Activated T-helper 2 cell treated with anti-CD3 and anti-CD28 coated beads, Interferon-gamma antibody, Interleukin-2, Interleukin-4, amounts not matched to agents 10 μg/mL and 5 μg/mL and 100 μg/mL, durations not matched to agents 14 hours and 24 hours and 36 hours (primary cell): ENCODE measurements at places on chromosomes 16 and 17. TPM values are rescaled to one million over a fixed set of nuclear protein-coding genes. Genes with fewer than 3 reads are reported as not detected.

Gene HES7
- 2.4 and 3.1 TPM in 2 replicates for total RNA-seq

Gene PTX4
- total RNA-seq = not detected in 2 replicates

Gene KRT13
- not detected in 2 replicates for total RNA-seq

Gene CRYBA1
- total RNA-seq = not detected in 2 replicates

Gene TBC1D3E
- not detected in 2 replicates for total RNA-seq

Gene ZNF750
- not detected in 2 replicates for total RNA-seq

Gene KRTAP1-5
- not detected in 2 replicates for total RNA-seq

Gene CACNG3
- not detected in 2 replicates for total RNA-seq

Gene KCNH4
- 0.44 and 0.64 TPM in 2 replicates for total RNA-seq

Gene SRCIN1
- 0.14 and 0.16 TPM in 2 replicates for total RNA-seq

Gene PRR35
- total RNA-seq = not detected in 2 replicates

Gene TBX6
- total RNA-seq = 2.7 and 2.9 TPM in 2 replicates

Gene PLCD3
- 4.0 and 4.4 TPM in 2 replicates for total RNA-seq

- no peaks in the 10 kb centered on the region for H3K27me3 ChIP-seq
- DNase-seq = no peak
- H3K27ac ChIP-seq = no peak overlapping the region
- H3K4me3 ChIP-seq = no peak overlapping the region
- H3K4me1 ChIP-seq = no peaks in the 10 kb centered on the region
- H3K36me3 ChIP-seq = no peaks in the 10 kb centered on the region
These were observed 56.9 kb upstream of the SOX9 start for GRCh38 chr17:72063756-72064450.

DNA sequence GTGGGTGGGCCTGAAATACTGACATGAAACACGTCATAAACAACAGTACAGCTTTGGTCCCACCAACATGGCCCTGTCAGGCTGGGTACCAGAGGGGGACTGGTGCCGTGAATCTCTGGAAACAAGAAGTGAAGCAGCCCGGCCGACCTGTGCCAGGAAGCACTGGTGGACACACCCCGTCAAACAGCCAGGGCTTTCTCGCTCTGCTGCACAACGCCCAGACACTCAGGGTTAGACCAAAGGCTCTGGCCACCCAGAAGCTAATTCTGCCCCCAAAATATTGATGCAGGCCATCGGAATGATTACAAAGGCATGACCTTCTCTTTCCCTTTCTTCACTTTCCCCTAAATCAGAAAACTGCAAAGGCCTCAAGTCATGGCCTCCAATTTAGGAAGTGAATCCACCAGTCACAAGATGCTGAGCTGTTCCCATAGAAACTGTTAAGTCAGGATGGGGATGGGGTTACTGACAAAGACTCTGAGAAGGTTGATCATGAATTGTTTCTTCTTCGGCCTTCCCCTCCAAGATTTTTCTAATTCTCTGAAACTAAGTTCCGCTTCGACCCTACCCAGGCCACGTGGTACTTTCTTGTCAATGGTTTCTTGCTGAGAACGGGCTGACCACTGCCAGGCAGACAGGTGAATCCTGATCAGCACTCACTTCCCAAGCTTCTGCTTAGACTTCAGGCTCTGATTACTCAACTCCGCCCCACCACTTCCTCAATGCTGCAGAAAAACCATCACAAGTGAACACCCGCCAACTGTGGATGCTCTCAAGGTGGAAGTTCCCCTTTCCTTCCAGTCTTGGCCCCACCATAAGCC lies 6.7 kb downstream of the PITPNA start:
- peaks cover 25% of the 10 kb centered on the region for H3K36me3 ChIP-seq
- no peak overlapping the region for H3K4me3 ChIP-seq
- no peak overlapping the region for H3K27ac ChIP-seq
- DNase-seq = no peak

GRCh38 chr16:83400234-83400633 lies 407.5 kb upstream of the HSBP1 start:
- no peaks in the 10 kb centered on the region for H3K27me3 ChIP-seq
- H3K4me1 ChIP-seq = no peaks in the 10 kb centered on the region
- no peak overlapping the region for H3K27ac ChIP-seq

DNA sequence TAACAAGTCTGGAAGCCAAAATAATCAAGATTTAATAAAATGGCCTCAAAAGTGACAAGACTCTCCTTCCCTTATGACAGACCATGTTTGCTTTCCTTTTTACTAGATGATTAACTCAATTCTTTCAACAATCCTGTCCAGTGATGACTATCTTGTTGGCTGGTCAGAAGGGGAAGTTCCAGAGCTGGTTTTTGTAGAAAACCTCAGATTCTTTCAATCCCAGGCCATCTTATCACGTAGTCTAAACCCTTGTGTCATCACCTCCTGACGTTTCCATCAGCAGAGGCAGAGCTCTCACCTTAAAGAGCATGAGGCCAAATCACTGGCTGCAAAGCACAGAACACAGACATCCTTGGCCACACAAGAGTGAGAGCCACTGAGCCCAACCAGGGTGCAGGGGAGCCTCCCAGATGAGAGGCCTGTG lies 125.3 kb downstream of the ANKRD11 start:
- no peak for DNase-seq
- H3K4me1 ChIP-seq = peaks cover 80% of the 10 kb centered on the region
- peaks cover 29% of the 10 kb centered on the region for H3K36me3 ChIP-seq
- H3K27ac ChIP-seq = peak overlapping the region; percentile 75
- H3K27me3 ChIP-seq = no peaks in the 10 kb centered on the region

DNA sequence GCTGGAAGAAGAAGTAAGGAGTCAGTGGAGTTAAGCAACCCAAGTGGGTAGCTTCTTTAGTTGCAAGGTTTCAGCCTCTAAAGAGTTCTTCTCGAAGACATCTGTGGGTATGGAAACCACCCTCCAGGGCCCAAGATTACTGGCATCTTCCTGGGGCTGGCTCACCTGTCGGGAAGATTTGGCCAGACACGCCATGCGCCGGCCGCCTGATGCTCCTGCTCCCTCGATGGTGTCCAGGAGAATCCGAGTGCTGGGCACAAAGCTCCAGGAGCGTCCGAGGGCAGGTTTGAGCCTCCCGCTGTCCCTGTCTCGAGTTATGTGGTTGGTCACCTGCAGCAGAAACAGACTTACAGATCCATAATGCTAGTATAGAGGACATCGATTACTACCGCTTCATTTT lies 18.6 kb downstream of the RAD51D start:
- H3K27ac ChIP-seq = no peak overlapping the region
- peaks cover 54% of the 10 kb centered on the region for H3K36me3 ChIP-seq
- H3K4me3 ChIP-seq = no peak overlapping the region
- H3K27me3 ChIP-seq = no peaks in the 10 kb centered on the region

DNA sequence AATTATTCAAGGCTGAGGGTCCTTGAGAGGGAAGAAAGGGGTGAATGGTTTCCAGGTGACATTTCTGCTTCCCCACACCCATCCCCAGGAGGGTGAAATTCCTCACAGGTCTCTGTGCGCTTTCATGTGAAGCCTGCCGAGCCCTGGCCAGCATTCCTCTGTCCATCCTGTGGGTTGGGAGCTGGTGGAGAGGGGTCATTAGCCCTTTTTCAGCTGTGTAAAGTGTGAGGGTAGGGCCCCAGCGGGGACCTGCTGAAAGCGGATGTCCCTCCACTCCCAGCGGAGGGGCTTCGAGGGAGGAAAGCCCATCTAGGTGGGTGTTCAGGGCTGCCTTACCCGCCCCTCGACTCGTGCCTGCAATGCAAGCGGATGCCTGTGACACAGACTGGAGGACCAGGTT lies 53.3 kb upstream of the DLX4 start:
- H3K4me3 ChIP-seq = no peak overlapping the region
- DNase-seq = no peak
- peaks cover 39% of the 10 kb centered on the region for H3K27me3 ChIP-seq

DNA sequence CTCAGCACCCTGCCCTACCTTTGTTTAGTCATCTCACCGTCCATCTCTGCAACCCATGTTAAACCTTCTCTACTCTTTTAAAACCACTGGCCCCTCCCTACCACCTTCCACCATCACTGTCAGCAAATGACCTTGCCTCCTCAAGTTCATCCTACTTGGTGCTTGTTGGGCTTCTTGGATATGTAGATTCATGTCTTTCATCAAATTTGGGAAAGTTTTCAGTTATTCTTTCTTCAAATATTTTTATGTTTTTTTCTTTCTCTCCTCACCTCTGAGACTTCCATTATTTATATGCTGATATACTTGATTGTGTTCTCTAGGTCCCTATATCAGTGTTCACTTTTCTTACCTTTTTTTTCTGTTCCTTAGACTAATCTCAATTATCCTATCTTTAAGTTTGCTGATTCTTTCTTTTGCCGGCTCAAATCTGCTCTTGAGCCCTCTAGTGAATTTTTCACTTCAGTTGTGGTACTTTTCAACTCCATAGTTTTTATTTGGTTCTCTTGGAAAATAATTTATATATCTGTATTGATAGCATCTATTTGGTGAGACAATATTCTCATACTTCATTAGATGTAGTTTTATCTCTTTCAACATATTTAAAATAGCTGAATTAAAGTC lies 28.7 kb upstream of the ALDH3A2 start:
- no peaks in the 10 kb centered on the region for H3K4me1 ChIP-seq
- peaks cover 7% of the 10 kb centered on the region for H3K36me3 ChIP-seq
- H3K27ac ChIP-seq = no peak overlapping the region
- H3K4me3 ChIP-seq = no peak overlapping the region
- DNase-seq = no peak

- no peak overlapping the region for H3K27ac ChIP-seq
- no peak for DNase-seq
- peaks cover 3% of the 10 kb centered on the region for H3K36me3 ChIP-seq
- H3K27me3 ChIP-seq = no peaks in the 10 kb centered on the region
- no peak overlapping the region for H3K4me3 ChIP-seq
These were observed 126.3 kb downstream of the BANP start for GRCh38 chr16:88077328-88078108.

GRCh38 chr17:64154313-64154695 lies 24.4 kb upstream of the ERN1 start:
- H3K36me3 ChIP-seq = peaks cover 20% of the 10 kb centered on the region
- H3K4me1 ChIP-seq = peaks cover 13% of the 10 kb centered on the region
- DNase-seq = no peak
- H3K27ac ChIP-seq = peak overlapping the region; percentile 14

DNA sequence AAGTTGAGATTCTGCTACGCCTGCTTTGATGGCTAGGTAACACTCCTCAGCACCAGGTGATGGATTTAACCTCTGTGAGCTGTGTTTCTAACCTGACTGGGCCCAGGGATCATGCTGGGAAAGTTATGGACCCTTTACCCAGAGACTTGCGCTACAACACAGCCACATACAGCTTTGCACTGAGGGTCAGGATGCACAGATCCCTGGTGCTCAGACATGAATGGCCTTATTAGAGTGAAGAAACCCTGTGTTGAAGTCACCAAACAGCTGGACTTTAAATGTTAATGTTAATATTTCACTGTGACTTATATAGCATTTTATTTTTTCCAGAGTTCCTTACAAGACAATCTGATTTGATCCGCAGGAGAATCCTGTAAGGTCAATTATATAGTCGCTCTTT lies 114.3 kb downstream of the MSI2 start:
- H3K27ac ChIP-seq = no peak overlapping the region
- no peak for DNase-seq
- H3K27me3 ChIP-seq = no peaks in the 10 kb centered on the region
- H3K4me3 ChIP-seq = no peak overlapping the region
- peaks cover 31% of the 10 kb centered on the region for H3K36me3 ChIP-seq

- H3K4me3 ChIP-seq = no peak overlapping the region
- no peaks in the 10 kb centered on the region for H3K36me3 ChIP-seq
- peaks cover 5% of the 10 kb centered on the region for H3K27me3 ChIP-seq
- H3K4me1 ChIP-seq = no peaks in the 10 kb centered on the region
These were observed 87.8 kb upstream of the NLRP1 start for GRCh38 chr17:5672141-5672540.

DNA sequence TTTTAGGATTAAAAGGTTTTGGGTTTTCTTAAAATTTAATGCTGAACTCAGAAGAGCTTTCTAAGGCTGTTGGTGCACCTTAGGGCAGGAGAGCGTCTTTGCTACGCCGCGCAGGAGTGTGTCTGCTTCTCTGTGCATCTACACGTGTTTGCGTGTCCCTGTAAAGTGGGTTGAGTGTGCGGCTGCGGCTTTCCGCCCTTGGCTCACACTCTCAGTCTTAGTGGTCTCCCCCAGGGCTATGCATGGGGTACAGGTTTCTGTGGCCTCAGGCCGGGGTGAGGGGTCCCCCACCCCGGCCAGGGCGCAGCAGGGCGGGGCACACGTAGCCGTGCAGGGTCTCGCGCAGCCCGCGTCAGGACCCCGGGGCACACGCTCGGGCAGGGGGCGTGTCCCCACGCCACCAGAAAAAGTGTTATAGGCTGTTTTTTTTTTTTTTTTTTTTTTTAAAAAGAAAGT lies 727 bp upstream of the TENT4B start:
- peak overlapping the region; percentile 90 for H3K4me3 ChIP-seq
- no peaks in the 10 kb centered on the region for H3K27me3 ChIP-seq
- H3K36me3 ChIP-seq = peaks cover 19% of the 10 kb centered on the region
- peak overlapping the region; percentile 96 for H3K27ac ChIP-seq
- peak; percentile 74 for DNase-seq

GRCh38 chr16:79036541-79036940 lies 564.0 kb downstream of the MAF start:
- H3K4me3 ChIP-seq = no peak overlapping the region
- peaks cover 2% of the 10 kb centered on the region for H3K4me1 ChIP-seq
- H3K36me3 ChIP-seq = no peaks in the 10 kb centered on the region
- no peak overlapping the region for H3K27ac ChIP-seq

DNA sequence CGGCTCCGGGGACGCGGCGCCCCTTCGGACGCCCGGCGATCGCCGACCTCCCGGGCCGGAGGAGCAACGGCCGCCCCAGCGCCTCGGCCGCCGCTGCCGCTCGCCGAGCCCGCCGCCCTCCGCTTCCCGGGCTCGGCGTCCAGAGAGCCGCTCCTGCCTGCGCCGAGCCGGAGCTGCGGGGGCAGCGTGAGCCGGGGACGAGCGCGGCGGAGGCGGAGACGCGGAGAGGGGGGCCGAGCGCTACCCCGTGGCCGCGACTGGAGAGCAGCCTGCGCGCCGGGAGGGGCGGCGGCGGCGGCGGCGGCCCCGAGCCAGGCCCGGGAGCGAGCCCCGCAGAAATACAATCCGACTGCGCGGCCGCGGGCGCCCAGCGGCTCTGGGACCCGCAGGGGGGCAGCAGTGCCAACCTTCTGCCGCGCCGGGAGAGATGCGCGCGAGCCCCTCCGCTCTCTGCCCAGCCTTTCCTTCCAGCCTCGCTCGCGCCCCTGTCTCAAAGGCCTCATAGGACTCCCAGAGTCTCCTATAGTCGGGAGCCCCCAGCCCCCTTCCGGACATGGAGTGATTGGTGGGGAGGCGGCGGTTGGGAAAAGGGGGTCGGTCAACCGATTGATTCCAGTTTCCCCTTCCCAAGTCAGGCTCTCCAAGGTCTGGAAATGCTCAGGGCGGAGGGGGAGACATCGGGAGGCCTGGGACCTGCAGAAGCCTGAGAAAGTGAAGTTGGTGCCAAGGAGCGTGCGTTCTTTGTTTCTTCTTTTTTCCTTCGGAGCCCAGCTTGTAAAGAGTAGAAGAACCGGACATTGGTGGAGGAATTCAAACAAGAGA lies 1.0 kb upstream of the SDK2 start:
- peaks cover 5% of the 10 kb centered on the region for H3K4me1 ChIP-seq
- H3K27me3 ChIP-seq = peaks cover 67% of the 10 kb centered on the region
- H3K36me3 ChIP-seq = no peaks in the 10 kb centered on the region

DNA sequence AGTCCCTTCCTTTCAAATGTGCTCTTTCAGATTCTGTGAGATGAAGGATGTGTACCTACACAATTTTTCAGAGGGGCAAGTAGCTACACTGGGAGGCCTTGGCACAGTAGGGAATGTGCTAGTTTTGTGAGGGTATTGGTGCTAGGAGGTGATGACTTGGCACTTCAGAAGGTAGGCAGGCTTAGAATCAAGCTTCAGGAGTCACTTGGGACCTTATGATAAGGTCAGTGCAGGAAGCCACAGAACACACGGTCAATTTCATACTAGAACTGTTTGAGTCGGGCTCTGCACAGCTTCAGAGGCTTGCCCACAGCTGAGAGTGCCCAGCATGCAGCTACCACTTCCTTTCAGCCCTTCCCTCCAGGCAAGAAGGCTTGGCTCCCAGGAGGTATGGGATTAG lies 6.1 kb downstream of the CMTM1 start:
- H3K36me3 ChIP-seq = peaks cover 36% of the 10 kb centered on the region
- H3K27ac ChIP-seq = no peak overlapping the region
- H3K4me3 ChIP-seq = no peak overlapping the region
- H3K27me3 ChIP-seq = peaks cover 2% of the 10 kb centered on the region
- DNase-seq = no peak
